Left ventricle myocardium inferior (tissue), 1 donor: ENCODE measurements at places on chromosomes 12 and 14. TPM values are rescaled to one million over a fixed set of nuclear protein-coding genes. Genes with fewer than 3 reads are reported as not detected.

PTPRB gene
- total RNA-seq: 38.7 TPM

A2M gene
- 502 TPM for total RNA-seq

SRRM4 gene
- total RNA-seq: 0.19 TPM

CLMN gene
- total RNA-seq: 3.7 TPM

ABHD12B gene
- total RNA-seq: not detected

POLR3B gene
- 8.5 TPM for total RNA-seq

OR10A7 gene
- not detected for total RNA-seq

SDSL gene
- 13.3 TPM for total RNA-seq

MIA2 gene
- 24.7 TPM for total RNA-seq

IFNG-AS1 gene
- 0.58 TPM for total RNA-seq

KRT6C gene
- total RNA-seq: not detected

TRPV4 gene
- total RNA-seq: 0.33 TPM
